NCI-H1694 (cell line): ENCODE measurements at places on chromosomes 12 and 14.

DNA sequence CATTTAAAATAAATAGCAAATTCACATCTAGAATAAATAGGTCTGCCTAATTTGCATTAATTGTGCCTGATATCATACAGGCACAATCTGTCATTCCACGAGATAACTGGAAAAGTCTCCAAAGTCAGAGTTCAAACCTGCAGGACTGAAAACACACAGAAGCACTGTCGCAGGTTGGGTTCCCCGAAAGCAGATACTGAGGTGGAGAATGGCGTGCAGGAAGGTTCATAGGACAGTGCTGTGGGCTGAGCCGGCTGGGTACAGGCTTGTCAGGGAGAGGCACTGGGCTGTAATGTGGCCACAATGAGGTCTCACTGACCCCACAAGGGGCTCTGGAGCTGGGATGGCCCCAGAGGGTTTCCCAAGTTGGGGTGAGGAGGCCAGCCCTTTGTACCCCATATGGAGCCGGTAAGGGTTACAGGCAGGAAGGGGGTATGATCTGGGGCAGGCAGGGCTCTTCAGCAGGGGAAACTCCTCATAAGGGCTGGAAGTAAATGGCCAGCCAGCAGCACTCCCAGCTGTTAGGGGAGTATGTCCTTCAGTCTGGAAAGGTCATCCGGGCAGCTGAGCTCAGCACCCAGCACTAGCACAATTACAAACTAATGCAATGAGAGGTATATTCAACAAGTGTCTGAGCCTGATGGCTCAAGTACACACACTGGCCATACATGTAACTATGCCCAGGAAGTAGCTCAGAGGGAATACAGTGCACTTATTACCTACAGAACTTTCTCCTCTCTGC is 68.5 kb downstream of the NT5DC3 start:
- no peak for DNase-seq

- DNase-seq = no peak
These were observed 12.3 kb downstream of the SEL1L start for GRCh38 chr14:81521356-81521755.

DNA sequence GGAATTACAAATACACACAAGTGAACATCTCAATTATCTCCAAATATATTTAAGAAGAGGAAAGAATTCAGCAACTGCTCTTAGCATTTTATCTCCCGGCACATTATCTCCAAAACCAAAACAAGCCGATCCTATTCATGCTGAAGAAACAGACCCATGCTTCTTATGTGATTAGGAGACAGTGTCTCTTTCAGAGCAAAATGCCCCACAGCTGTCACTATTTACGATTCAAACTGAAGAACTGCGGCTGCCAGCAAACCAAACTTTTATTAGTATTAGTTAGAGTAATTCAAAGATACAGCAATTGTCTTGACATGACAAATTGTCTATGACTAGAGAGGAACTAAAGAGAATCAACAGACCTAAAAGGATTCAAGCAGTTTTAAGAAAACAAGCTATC is 79.4 kb downstream of the SETD3 start:
- no peak for DNase-seq

DNA sequence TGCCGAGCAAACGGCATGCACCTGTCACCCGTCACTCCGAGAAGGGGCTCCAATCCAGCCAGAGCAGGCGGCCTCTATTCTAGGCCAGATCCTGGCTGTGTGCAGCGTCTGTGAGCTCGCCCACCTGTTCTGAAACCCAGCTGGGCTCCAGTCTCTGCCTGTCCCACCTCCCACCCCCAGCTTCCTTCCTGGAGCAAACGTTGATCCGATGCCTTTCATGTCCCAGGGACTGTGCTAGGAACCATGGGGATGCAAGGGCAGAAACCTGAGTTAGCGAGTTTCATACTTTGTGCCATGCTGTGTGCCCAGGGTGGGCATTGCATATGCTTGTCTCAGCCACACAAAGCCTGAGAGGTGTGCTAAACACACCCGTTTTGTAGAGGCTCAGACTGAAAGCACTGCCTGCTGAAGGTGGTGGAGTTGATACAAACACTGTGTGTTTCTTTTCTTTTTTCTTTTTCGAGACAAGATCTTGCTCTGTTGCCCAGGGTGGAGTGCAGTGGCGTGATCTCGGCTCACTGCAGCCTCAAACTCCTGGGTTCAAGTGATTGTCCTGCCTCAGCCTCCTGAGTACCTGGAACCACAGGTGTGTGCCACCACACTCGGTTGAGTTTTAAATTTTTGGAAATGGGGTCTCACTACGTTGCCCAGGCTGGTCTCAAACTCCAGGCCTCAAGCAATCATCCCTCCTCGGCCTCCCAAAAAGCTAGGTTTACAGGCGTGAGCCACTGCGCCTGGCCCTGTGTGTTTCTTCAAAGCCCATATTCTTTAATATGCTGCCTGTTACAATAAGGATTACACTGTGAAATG is 84.1 kb upstream of the MED13L start:
- DNase-seq = no peak

DNA sequence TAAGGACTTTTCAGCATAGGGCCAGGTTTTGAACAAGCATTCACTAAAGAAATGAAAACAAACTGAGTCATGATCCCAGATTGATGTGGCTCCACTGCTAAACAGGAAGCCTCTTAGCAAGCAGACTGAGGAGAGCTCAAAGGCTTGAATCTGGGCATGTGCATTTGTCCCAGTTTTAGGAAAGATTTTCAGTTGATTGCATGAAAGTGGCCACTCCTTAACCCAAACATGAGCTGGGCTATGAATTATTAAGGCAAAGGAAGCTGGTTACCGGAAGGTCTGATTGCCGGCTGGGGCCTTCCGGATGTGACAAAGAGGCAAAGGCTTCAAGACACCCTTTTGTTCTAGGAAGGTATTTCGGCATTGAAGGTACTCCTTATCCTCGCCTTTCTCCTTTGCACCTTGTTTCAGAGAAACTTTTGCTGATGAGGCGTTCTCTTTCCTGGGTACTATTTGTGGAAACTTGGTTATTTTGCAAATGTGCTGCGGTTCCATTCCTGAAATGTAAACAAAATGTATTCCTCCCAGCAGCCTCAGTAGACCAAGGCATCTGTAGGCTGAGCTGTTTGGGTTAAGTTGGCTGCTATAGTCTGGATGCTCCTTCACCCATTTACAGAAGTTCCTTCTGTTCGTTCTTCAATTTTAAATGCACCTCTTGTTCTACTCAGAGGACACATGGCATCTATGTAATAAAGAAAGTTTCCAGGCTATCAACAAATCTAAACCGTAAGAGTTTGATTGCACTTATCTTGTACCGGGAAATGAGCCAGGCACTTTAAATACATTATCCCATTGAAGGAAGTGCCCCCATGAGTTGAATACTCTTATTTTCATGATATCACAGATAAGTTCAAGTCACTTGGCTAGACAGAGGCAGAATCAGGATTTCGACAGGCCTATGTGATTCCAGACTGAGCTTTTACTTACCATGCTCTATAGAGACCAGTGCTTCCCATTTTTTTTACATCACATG is 115.6 kb upstream of the METAP2 start:
- no peak for DNase-seq

DNA sequence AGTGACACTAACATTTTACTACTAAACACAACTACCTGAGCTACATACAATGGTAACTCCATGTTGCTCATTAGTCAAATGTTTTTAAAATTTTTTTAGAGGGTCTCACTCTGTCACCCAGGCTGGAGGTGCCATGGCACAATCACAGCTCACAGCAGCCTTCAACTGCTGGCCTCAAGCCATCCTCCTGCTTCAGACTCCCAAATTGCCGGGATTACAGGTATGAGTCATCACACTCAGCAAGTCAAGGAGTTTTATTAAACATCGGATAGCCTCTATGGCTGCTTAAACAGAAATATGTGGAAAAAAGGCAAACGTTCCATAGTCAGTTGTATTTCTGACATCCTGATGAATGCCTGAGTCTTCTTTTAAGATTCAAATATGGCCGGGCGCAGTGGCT is 11.1 kb upstream of the NPFF start:
- DNase-seq = no peak

GRCh38 chr12:53060064-53060720 is 10.3 kb downstream of the TNS2 start:
- DNase-seq = no peak

DNA sequence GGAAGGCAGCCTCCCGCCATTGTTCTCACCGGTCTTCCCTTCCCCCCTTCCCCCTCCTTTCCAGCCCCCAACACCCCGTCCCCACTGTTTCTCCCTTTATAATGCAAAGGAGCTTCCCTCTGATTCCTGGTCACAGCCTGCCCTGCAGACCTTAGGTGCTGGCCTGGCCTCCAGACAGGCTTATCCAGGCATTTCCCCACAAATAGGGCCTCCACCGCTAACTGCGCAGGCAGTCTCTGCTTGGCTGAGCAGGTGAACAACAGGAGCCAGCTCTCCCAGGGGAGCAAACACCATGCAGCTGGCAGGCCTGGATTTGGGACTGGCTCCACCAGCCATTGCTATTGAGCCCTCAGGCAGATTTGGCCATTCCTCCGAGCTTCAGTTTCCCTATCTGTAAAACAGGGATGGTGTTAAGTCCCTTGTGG is 46.0 kb downstream of the SMIM41 start:
- no peak for DNase-seq

DNA sequence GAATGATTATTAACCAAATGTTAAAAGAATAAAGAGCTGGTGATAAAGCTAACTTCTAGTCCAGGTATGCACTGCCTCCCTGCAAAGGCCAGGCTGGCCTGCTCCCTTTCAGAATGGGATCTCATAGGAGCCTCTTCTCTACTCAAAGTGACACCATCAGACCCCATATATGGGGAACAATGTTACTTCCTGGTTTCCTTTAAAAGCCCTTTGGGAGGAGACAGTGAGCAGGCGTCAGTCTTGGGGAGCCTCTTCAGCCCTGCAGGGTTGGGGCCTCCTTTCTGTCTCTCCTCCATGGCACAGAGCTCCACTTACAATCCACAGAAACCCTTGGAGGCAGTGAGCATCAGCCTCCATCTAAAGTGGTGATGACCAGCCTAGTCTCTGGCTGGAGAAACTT is 17.3 kb upstream of the GPRC5A start:
- DNase-seq = no peak

- DNase-seq = peak; percentile 72
These were observed 176.7 kb upstream of the SEL1L start for GRCh38 chr14:81710232-81710845.

GRCh38 chr14:28242895-28243294 is 523.7 kb upstream of the FOXG1 start:
- DNase-seq = peak; percentile 1

DNA sequence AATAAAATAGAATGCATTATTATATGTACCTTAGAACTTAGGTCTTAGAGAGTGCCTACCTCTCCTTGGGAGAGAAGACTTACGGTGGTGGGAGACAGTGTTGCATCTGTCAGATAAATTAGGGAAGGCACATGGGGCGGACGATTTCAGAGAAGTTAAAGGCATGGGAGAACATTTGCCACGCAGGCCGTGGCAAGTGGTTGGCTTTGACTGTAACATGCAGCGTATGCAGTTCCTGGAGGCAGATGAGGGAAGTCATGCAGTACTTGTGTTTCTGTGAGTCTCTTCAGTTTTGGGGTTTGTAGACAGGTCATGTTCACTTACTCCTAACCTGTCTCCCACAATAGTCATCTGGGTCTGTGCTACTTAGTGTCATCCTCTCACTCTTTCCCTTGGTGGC is 43.6 kb downstream of the ETV6 start:
- no peak for DNase-seq

GRCh38 chr12:131482686-131483085 is 228.2 kb upstream of the SFSWAP start:
- no peak for DNase-seq

GRCh38 chr12:87931812-87932211 is 97.4 kb downstream of the C12orf50 start:
- no peak for DNase-seq

DNA sequence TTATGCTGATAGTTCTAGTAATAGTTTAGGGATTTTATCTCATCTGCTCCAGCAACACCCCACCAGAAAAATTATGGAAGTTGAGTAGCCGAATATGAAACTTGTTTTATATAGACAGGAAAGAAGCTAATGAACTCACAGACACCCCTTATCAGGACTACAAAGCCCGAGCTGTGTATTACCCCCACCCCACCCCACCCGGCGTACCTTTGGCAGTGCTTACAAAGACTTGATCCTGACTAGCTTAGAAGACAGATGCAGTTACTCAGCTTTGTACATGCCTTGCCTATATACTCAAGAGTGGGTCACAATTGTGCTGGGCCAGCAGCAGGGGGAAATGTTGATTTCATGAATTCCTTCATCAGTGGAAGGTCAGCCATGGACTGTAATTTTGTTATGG is 22.4 kb downstream of the PROX2 start:
- DNase-seq = no peak

DNA sequence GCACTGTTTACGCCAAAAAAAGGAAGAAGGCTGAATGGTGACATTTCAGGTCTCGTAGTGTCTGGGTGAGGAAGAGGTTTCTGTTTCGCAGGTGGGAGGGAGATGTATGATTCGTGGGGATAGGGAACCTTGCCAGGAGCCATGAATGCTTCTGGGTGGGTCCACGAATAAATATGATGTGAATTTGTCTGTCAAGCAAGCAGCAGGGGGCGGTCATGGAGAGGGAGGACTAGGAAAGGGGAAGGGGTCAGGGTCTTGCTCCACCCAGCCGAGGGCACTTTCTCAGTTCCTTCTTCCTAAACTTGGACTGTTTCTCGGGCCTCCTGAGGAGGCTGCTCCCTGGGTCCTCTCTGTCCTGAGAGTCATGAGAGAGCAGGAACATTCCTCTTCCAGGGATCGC is 72.5 kb downstream of the LGMN start:
- DNase-seq = no peak

DNA sequence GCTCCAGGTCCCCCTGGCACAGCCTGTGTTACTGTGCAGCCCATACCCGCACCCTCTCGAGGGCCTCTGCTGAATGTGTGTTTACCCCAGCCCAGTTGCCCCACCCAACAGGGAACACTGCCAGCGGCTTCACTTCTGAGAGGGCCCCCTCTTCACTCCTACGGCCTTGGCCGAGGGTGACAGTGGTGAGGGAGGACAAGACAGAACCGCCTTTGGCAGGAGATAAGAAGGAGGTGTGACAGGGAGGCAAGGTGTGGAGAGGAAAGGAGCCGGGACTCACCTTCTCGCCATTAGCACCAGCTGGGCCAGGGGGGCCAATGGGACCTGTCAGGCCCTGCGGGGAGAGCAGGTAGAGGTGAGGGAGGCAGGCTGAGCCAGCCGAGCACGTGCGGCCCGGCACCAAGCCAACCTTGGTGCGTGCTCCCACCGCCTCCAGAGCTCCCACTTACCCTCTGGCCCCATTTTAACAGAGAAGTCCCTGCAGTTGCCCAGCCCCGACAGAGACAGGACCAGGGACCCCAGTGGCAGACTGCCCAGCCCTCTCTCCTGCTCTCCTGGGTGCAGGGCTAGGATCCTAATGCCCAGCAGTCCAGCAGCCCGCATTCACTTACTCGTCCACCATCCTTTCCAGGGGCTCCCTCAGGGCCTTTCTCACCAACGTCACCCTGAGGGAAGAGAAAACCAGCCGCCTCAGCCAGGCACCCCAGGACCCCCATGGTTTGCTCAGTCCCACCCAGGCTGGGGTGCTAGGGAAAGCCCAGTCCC is 18.3 kb downstream of the TMEM106C start:
- DNase-seq = no peak
